Activated naive CD8-positive, alpha-beta T cell treated with anti-CD3 and anti-CD28 coated beads, Interleukin-2, amount 50 U/mL, for 24 hours (primary cell): ENCODE measurements at places on chromosomes 6 and 20.

DNA sequence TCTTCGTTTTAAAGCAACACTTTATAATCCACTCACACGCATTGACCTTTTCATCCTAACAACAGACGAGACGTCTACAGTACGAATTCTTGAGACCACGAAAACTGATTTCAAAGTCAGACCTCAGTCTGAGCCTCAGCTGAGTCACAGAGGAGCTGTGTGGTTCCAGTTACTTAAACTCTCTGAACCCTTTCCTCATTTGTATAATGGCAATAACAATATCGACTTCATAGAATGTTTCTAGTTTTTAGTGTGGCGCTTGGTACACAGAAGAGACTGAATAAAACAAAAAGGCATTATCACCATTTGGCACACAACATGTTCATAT is 236.9 kb downstream of the ATXN1 start:
- DNase-seq, result no peak

DNA sequence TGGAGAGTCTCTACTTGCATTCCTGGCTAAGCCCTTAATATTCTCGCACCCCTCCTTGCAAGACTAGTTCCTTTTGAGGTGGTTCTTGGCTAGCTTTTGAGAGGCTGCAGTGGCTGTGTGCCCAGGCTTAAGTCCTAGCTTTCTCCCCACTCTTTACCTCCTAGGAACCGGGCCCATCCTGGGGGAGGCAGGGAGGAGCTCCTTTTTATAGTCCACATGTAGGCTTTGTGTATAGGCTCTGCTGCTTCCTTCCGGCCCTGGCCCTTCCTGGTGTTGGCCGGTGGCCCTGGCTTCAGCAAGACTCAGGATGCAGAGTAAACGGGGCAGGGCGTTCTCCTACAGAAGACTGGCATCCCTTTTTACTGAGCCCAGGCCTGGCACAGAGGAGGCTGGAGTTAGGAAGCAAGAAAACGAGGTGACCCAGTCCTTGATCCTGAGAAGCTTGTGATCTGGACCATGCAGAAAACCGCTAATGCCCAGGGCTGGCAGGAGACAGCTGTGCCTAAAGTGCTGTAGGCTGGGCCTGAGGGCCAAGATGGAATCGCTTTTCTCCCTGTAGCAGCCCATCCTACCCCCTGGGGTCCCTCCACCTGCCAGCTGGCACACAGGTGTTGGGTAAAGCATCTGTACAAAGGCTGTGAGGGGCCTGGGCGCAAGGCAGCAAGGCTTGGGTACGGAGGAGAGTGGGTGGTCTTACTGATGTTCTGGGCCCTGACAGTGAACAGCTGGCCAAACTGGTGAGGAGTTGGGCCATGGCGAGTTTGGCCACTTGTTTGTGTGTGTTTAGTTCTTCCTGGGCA is 8.7 kb downstream of the PLCG1 start:
- no peak for DNase-seq

- DNase-seq, result no peak
These were observed 14.5 kb downstream of the CDK19 start for GRCh38 chr6:110800839-110801196.

DNA sequence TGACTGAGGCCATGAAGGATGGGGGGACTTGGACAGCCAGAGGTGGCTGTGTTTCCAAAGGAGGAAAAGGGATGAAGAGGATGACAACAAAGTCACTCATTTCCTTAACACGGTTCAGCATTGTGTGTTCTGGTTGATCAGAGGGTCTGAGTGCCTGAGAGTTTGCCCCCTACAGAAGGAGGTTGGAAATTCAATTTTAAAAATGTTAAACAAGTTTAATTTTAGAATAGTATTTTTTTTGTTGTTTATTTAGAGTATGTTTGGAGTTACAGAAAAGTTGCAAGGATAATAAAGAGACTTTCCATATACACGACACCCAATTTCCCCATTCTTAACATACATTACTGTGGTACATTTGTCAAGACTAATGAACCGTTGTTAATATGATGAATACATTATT is 10.3 kb upstream of the VAPB start:
- DNase-seq, result no peak

DNA sequence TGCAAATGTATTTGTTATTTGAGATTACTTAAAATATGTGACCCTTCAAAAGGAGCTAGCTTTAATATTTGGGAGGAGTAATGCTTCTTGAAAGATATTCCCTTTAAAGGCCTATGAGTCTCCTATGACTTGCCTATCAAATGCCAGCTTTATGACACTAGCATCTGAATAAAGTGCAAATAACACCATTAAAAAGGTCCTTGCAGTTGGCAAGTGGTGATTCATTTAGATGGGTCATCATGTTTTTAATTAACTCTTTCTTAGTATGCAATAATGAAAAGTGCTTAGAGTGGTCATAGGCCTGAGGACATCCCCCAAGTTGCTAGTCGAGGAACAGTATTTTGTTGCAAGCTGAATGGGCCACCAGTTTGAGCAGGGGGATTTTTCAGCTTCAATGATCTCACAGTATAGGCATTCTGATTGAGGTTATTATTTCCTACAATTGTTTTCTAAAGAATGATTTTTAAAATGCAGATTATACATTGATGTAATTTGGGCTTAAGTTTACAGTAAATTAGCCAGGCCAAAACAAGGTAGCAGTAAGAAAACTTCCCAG is 3.7 kb upstream of the CD2AP start:
- DNase-seq, result no peak
